Activated T-helper 1 cell treated with anti-CD3 and anti-CD28 coated beads, Interleukin-2, amount 50 U/mL, for 16 hours (primary cell): ENCODE measurements at places on chromosomes 2 and 18.

- DNase-seq = no peak
Observed at GRCh38 chr2:183993052-183993451, 605.3 kb upstream of the ZNF804A start.

DNA sequence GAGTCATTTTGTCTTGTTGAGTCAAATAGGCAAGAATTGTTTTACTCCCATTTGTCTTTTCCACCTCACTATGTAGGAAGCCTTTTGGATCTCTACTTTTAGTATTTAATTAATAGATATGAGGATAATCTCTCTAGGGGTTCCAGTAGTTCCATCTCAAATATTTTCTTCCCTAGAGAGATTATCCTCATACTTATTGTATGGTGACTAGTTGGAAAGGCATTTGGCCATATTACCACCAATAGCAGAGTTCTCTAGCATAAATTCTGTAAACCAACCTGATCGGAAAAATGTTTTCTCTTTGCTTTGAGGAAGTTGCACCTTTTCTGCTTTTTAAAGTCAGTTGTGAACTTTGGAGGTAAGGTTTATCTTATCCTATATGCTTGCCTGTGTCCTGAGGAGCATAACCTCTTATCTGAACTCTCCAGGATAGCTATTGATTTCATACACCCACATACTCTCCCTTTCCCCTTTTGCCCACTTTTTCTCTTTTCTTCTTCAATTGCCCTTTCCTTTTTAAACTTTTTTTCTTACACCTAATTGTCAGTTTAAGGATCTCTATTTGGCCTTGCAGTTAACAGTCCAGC, 100.8 kb downstream of the GALNT1 start:
- no peak for DNase-seq

DNA sequence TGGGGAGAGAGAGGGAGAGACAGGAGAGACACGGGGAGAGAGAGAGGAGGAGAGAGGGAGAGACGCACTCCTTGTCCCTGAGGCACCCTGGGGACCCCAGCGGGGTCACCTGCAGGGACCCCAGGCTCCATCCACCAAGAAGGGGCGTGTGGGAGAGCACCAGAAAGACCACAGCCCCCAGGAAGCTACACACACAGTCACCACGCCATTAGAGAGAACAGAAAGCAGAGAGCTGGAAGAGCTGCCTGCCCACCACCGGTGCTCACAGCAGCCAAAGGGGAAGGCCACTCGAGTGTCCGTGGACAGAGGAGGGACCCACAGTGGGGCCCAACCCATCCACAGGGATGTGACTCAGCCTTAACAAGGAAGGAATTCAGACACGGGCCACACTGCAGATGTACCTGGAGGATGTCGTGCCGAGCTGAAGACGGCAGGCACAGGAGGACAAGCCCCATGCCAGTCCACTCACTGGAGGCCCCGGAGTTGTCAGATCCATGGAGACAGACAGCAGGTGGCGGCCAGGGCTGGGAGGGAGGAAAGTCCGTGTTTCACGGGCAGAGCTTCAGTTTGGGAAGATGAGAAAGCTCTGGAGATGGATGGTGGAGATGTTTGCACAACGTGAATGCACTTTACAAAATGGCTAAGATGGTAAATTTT, 11.5 kb upstream of the NFATC1 start:
- DNase-seq = no peak

- no peak for DNase-seq
Observed at GRCh38 chr2:128157644-128158043, 66.6 kb downstream of the UGGT1 start.

- no peak for DNase-seq
Observed at GRCh38 chr2:80257450-80257849, 47.1 kb downstream of the LRRTM1 start.

DNA sequence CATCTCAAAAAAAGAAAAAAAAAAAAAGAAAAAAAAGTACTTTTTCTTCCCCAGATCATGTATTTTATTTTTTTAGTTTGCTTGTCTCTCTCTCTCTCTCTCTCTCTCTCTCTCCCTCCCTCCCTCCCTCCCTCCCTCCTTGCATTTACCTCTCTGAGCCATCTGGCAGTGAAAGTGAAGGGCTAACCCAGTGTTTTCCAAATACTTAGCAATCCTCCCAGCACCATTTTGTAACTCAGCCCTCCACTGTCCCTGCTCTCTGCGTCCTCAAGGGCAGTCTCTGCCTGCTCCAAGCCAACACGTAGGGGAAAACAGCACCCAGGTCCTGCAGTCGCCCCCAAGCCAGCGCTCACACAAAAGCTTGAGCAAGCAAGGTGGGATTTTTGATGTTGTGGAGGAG, 19.6 kb upstream of the TEX44 start:
- DNase-seq = no peak
